ENCODE measurements at places on chromosomes 12 and 14. TPM values are rescaled to one million over a fixed set of nuclear protein-coding genes. Genes with fewer than 3 reads are reported as not detected.

GRCh38 chr14:57086271-57087162 lies 182.2 kb downstream of the EXOC5 start:
- no peak for DNase-seq

- no peak for DNase-seq
Observed at GRCh38 chr14:56953884-56954283, 143.6 kb upstream of the OTX2 start.

GRCh38 chr14:35333264-35333730 lies 41.1 kb downstream of the PSMA6 start:
- DNase-seq: no peak

DNA sequence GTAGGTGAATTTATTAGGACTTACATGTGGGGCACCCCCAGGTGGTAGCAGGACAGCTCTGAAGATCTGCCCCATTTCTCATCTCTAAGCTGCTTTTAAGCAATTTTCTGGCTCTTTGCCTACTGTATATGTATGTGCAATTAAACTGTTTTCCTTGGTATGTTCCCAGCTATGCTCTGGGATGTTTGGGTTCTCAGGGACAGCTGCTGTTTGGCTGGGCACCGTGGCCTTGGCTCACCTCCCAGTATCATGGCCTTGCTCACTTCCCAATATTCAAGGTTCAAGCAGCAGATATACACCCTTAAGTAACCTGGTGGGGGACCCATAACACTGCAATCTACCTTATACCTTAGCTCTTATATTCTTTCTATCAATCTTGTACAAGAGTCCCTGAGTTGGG lies 53.7 kb upstream of the KITLG start:
- no peak for DNase-seq

DNA sequence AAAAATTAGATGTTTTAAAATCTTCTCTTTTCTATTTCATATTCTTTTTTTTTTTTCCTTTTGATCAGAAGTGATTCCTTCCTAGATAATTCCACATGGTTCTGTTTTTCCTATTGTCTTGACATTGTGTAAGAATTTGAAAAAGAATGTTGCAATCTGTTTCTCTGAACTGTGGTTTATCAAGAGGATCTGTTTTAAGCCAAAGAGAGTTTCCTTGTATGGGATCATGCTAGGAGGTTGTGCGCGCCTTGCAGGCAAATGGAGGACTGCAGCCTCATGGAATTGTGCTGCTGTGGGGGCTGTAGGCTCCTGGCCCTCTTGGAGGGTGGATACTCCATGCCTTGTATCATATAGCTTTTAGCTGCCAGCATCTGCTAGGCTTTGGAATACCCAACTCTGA lies 43.3 kb upstream of the MBIP start:
- DNase-seq: no peak

GRCh38 chr12:38772437-38772836 lies 133.0 kb downstream of the CPNE8 start:
- DNase-seq: no peak

GRCh38 chr12:118034429-118035189 lies 18.1 kb downstream of the RFC5 start:
- peak; percentile 58 for DNase-seq

DNA sequence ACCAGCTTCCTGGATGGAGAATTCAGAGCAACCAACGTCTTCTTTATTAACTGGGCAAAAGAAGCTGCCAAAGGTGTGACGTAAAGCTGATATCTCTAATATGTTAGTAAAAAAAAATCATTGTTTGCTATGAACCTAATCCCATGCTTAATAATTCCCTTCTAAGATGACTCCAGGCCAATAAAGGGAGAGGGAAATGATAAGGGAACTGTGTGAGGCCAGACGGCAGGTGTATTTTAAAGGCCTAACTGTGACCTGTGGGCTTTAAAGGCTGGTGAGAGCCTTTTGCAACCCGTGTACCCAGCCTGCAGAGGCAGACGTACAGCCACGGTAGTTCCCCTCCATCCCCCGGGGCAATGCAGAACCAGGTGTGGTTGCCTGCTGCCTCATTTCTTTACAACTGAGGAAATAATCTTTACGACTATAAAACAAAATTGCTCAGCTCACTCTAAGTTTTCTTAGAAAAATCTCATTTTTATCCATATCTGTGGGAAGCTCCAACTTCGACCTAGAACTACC lies 370.6 kb downstream of the EGLN3 start:
- no peak for DNase-seq

- no peak for DNase-seq
Observed at GRCh38 chr12:110636516-110636915, 22.6 kb downstream of the TCTN1 start.

GRCh38 chr14:77011245-77011644 lies 17.3 kb downstream of the IRF2BPL start:
- no peak for DNase-seq

GRCh38 chr12:130953771-130954543 lies at the start of gene ADGRD1:
Gene ADGRD1 (plus strand): TSS chr12:130953907. CDS start chr12:130954466, 559 bp downstream.
- DNase-seq: peak; percentile 88

DNA sequence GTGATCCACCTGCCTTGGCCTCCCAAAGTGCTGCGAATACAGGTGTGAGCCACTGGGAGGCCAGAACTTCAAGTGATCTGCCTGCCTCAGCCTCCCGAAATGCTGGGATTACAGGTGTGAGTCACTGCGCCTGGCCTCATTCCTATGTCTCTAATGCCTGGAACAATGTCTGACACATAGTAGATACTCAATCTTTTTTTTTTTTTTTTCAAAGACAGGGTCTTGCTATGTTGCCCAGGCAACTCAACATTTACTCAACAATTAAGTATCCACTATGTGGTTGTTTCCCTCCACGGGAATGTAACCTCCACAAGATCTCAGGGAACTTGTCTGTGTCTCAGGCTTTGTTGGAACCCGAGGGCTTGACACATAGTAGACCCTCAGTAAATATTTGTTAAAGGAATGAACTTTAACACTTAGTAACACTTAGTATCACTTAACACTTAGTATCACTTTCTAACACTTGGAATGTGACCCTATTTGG lies 3.0 kb upstream of the TMEM120B start:
- DNase-seq: no peak

GRCh38 chr14:96584199-96584906 lies 82.2 kb downstream of the PAPOLA start:
- DNase-seq: peak; percentile 27

DNA sequence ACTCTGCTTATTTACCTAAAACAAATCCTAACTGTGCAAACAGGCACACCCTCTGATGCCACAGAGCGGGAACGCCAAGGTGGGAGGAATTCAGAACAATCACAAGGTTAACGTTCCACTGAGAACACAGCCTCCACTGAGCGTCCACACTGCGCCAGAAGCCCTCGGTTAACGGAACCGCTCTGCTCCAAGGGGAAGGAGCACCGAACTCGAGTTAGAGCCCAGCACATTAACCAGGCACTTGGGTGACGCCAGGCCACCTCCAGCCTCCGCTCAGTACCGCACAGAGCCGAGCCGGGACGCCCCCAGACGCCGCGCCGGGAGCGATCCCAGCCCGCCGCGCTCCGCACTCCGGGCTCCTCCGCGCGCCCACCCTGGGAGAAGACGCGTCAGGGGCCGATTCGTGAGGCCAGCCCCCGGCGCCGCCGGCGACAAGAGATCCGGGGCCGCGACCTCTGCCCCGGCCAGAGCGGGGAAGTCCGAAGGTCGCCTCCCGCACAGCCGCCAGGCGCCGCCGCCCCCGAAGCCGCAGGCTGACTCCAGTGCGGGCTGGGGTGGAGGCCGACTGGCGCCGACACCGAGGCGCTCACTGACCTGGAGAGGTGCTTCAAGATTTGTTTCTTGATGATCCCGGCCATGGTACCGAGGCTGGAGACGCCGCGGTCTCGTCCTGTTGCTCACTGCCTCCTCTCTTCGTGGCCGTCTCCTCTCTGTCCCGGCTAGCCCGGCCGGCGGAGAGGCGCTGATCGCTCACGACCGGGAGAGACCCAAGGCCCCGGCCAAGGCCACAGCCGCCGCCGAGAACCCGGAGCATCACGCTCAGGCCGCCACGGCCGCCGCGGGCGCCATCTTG lies 450 bp downstream of the BLTP3B start:
- no peak for DNase-seq

DNA sequence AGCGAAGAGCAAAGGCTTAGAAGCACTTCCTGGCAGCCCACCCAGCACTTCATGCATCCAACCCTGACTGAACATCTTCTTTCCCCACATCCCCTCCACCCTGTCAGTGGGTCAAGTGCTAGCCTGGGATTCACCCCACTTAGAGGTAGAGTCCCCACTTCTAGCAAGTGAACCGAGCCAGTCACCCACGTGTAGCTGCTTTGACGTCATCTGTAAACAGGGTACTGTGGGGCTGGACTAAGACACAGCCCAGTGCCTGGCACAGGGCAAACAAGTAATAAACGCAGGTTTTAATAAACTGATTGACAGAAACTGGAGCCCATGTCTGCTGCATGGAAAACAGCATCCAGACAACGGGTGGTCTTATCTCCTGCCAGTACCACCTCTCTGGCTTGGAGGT lies 61.7 kb downstream of the ITPK1 start:
- DNase-seq: no peak

GRCh38 chr12:12999271-12999958 lies 650 bp downstream of the HEBP1 start:
- DNase-seq: peak; percentile 44

DNA sequence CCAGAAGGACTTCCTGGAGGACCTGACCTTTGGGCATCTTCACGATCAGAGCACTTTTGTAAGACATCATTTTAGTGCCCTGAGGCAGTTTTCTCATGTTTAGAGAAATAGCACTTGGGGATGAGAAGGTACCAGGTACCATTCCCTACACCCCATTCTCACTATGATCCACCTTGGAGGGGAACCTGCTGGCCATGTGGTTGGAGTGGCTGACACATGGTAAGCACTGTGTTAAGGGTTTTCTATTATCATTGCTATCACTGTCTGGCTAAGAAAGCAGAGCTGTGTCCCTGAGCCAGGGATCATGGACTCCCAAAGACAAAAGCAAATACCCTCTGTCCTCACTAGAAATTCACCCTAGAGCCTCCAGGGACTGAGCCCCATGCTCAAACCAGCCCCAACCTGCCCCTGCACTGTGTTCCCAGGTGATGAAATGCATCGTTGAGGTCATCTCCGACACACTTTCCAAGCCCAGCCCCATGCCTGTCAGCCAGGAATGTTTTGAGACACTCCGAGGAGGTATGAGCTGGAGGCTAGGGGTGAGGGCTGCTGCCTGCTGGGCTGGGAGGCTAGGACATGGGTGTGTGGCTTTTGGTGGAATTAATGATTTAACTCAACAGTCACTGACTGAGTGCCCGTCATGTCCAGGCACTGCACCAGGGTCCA lies 3.4 kb downstream of the CHGA start:
- DNase-seq: no peak

- no peak for DNase-seq
Observed at GRCh38 chr14:75200451-75200850, 24.0 kb upstream of the TMED10 start.

- peak; percentile 0 for DNase-seq
Observed at GRCh38 chr14:52446355-52446754, 106.0 kb downstream of the TXNDC16 start.

DNA sequence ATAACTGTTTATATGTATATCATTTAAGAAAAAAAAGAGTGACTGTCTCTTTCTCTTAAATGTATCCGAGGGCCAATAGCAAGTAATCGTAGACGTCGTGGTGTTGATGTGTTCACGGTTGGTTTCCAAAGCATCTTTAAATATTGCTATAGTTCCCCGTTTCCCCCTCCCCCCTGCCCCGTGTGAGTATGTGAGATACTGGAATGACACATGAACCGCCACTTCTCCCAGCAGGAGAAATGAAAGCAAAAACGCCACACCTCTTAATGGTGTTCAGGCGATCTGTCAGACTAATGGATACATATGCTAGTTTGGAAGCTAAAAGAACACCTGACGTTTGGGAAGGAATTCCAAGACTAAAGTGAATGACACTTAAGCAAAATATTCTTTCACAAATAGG lies 258.3 kb downstream of the FOXN3 start:
- no peak for DNase-seq

- no peak for DNase-seq
Observed at GRCh38 chr12:83003026-83003425, 316.3 kb downstream of the TMTC2 start.

DNA sequence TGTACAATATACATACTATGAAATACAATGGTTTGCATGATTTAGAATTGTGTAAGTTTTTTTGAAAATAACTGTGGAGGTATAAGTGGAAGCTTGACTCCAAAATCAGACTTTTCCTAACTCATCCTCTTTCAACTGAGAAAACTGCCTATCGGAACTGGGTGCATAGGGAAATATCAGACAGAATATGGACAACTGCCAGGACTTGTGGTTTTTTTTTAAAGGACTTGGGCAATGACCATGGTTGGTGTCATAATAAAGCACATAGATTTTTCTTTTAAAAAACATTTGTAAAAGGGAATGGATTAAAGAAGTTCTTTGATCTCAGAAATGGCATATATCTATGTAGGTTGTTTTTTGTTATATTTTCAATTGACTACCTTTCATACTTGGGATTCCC lies 53.3 kb upstream of the LRRK2 start:
- no peak for DNase-seq

DNA sequence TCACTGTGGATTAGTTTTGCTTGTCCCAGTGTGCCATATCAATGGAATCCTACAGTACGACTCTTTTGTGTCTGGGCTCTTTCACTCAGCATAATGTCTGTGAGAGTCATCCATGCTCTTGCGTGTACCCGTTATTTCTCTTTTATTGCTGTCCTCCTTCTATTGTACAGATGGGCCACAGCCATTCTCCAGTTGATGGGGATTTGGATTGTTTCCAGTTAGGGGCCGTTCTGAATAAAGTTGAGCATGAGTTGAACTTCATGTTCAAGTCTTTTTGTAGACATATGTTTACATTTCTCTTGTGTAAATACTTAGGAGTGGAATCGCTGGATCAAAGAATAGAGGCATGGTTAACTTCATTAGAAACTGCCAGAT lies 38.3 kb downstream of the MYO1H start:
- no peak for DNase-seq

- DNase-seq: peak; percentile 41
Observed at GRCh38 chr12:10753059-10753458, 29.9 kb upstream of the YBX3 start.

The ALDH2 gene
- total RNA-seq: 130 TPM

The PRR4 gene
- 8.8 TPM for total RNA-seq

The CDH24 gene
- total RNA-seq: 8.6 TPM

The PROX2 gene
- not detected for total RNA-seq

The TSPAN11 gene
- 26.1 TPM for total RNA-seq

The NEUROD4 gene
- total RNA-seq: not detected

The KERA gene
- not detected for total RNA-seq

The DPPA3 gene
- total RNA-seq: not detected

All from cardiac muscle cell (in vitro differentiated cells and primary cell).